Right renal pelvis (tissue), 4 donors: ENCODE measurements at places on chromosomes 6 and 20. TPM values are rescaled to one million over a fixed set of nuclear protein-coding genes. Genes with fewer than 3 reads are reported as not detected.

DNA sequence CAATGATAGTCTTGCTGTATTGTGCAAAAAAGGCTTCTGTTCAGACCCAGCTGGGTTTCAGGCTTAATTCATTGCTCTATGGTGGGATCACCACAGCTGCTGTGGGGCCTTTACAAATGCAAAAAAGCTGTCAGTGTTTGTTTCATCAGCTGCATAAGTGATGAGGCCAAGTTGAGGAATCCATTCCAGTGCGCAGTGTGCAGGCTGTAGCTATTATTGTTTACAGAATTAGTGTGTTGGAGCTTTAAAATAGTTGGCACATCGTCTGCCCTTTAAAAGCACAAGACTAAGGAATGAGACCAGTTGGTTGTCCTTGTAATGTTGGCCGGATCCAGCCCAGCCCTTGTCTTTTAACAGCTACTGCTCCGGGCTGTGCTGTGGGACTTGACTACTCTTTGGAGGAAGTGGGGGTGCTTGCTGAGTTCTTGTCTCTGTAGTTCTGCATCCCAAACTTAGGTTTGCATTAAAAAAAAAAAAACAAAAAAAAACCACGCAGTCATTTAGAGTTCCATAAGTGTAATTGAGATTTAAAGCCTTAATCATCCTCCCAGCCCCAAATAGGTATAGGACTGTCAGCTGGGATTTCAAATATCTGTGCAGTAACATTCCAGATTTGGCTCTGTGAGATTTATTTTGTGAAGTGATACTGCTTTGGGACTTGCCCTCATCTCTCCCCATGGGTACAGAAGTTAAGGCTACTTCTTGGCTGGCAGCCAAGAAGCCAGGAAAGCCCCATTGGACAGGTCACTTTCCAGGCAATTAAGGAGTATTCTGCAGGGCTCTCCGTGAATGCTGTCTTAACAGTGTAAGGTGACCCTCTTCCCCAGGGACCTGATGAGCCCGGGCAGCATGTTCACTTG lies 19.3 kb downstream of the JARID2 start:
- DNase-seq, result no peak

DNA sequence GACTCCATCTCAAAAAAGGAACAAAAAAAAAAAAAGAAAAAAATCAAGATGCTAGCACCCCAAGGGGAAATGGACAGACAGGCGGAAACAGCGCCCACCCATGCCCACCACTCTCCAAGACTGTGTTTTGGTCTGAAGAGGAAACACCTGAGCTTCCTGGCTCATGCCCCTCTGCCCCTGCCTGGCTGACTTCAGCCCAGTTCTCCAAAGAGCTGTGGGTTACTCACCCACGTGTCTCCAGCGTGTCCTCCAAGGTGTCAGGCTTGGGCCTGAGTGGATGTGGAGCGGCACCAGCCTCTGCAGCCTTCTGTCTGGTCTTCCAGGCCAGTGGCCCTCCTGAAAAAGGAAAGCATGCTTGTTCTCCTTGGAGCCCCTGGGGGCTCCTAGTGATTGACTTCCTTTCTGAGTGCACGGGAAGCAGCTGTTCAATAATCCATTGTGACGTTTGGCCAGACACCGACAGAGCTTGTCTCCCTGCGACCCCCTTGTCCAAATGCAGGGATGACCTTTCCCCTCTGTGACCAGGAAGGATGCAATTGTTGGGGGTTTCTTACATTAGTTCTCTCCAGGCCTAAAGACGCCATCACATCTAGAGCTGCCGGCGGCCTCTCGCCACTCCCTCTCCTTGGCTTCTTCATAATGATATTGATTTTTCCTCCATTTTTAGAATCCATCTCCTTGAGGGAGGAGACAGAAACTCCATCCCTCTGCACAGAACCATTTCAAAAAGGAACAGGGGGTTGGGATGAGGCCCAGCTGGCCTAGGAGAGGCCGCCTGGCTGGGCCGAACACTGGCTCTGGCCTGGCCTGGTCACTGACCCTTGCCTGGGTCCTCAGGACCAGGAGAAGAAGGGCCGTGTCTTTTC lies 58.4 kb downstream of the ADNP start:
- no peak for DNase-seq

- DNase-seq, result no peak
These were observed 102.7 kb upstream of the SASH1 start for GRCh38 chr6:148239801-148240460.

The ELOVL4 gene
- polyA plus RNA-seq, result 3.8 TPM

DNA sequence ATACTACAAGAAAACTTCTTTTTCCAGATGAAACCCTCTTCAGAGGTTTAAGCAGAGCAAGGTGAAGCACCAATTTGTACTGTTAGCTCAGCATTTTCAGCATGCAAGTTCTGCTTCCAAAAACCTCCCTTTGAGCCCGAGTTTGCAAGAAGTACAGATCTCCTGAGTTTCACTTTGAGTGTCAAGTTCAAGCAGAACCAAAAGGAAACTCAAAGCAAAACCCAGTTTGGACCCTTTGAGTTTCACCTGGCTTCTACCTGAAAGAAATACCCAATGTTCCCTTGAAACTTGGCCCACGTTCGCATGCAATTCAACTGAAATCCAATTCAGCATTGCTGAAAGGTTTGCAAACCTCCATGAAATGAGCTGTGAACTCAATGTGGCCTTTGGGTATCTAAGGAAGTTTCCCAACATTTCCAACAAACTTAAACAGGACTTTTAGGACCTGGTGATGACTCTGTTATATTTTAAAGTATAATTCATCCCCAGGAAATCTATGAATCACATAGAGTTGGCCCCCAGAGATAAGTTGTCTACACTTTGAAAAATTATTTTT lies 62.9 kb upstream of the HBS1L start:
- no peak for DNase-seq

- no peak for DNase-seq
These were observed 6.0 kb downstream of the MMP24OS start for GRCh38 chr20:35271904-35272303.

GRCh38 chr6:90413867-90414266 lies 117.2 kb upstream of the BACH2 start:
- peak; percentile 42 for DNase-seq

DNA sequence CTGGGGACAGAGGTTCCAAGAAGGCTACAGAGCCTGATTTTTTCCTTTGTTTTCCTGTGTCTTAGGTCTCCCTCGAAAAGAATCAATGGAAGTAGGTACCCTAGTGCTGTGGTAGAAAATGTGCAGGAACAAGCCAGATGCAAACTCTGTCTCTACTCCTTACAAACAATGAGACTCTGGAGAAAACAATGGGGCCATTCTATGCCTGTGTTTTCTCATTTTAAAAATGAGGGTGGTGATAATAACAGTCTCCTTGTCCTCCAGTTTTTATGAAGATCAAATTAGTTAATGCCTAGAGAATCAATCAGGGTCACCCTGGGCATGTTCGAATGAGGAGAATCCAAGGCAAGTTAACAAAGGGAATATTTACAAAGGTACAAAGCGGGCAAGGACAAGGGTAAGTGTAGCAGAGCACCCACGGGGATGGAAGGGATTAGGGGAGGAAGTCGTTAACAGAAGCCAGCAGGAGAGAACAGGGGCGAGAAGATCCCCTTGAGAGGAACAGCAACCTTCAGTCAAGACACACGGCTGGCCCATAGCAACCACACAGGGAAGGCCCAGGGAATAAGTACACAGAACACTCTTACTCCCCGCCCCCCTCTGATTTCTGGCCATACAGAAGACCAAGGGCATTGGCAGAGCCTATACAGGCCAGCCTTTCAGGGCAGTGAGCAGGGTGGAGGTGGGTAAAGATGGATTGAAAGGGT lies 342.8 kb downstream of the PTPRT start:
- DNase-seq, result no peak

- no peak for DNase-seq
These were observed 74.6 kb downstream of the ISM1 start for GRCh38 chr20:13295637-13296036.

DNA sequence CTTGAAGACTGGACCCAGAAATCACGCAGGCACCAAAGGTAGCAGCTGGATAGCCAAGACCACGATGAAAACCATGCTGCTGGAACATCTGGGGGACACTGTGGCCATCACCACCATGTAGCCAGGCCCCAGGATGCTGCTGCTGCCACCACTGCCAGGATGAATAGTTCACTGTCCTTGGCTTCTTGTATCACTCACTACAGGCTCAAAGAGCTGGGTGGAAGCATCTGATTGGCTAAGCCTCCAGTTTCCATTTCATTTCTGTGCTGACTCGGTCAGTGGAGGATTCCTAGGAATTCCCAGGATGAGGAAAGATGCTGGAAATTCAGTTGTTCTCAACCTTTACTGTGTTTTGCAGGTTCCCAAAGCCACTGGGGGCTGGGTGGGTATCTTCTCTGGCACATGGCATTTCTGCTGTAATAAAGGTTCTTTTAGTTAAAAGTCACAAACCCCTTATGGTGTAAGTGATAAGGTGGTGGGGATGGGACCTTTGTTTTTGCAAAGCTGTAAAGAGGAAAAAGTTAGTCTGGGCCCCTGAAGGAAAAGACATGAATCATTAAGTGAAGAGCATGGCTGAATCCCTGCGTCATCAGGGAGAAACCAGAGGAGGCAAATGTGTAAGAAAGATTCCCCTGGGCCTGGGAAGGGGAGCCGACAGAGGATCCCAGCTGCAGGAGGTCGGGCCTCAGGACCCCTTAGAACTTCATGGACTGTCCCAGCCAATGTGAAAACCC lies 75.6 kb upstream of the RNF24 start:
- no peak for DNase-seq

The CST7 gene
- 0.31 TPM for polyA plus RNA-seq

The LTB gene
- polyA plus RNA-seq, result 1.0 TPM

- DNase-seq, result no peak
These were observed 74.5 kb upstream of the TRAF3IP2 start for GRCh38 chr6:111680015-111680712.

The BPHL gene
- polyA plus RNA-seq, result 54.6 TPM

DNA sequence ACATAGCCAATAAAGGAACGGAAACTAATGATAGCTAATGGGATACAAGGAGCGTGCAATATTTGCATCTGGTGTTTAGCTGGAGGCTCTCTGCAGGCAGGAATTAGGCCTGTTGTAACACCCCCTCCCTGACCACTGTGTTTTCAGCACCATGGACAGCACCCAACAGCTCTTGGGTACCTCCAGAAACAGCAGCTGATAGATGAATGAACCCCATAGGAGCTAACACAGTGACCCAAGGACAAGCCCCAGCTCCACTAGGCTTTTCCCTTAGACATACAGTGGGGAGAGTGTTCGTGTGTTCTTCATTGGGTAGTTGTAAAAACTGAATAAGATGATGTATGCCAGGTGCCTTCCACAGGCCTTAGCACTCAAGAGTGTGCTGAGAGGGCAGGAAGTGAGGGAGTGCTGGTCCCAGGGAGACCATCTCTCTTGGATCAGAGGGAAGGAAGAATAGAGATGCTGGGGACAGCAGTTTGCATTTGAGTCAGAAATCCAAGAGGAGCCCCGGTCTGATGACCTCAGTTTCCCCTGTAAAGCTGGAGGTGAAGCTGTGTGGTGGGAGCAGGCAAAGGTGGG lies 161.3 kb downstream of the PHACTR3 start:
- DNase-seq, result peak; percentile 13
